Spleen (tissue), 13 donors: ENCODE measurements at places on chromosomes 2 and 18.

DNA sequence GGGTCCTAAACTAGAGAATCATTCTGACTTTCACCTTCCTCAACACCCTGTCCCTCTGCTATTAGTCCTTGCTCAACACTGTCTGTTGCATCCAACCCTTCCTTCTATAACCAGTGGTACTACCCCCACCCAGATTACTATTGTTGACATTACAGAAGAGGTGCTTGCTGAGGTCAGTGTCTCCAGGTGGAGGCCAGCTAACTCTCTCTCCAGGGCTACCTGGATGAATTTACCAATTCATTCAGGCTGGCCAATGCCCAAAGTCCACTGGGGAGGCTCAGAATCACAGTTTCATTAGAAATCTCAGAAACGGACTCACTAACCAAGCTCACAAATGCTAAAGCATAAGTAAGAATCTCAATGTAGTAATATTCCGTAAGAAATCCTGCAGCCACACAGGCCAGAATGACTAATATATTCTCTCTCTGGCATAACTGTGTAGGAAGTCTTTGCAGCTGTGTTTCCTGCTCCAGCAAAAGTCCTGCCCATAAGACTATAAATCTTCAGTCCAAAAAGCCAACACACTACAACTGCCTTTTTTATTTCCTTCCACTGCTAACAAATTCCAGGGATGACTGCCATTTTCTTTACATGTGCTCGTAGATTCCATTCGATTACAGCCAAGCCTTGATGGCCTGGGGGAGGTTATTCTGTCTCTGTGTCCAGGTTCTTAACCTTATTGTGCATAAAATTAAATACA is 10.0 kb upstream of the TTR start:
- no peak for DNase-seq

DNA sequence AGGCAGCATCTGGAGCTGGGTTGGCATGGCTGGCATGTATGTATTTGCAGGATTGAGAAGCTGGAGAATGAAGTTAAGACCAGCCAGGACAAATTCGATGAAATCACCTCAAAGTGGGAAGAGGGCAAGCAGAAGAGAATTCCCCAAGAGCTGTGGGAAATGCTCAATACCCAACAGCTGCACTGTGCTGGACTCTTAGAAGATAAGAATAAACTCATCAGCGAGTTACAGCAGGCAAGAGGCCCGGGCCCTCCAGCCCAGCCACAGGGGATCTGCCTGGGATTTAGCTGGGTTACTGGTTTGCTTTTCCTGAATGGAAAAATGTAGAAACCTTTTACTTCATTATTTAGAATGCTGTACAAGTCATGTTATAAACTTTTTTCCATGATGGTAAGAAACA is 22.5 kb downstream of the DRC1 start:
- no peak for DNase-seq

DNA sequence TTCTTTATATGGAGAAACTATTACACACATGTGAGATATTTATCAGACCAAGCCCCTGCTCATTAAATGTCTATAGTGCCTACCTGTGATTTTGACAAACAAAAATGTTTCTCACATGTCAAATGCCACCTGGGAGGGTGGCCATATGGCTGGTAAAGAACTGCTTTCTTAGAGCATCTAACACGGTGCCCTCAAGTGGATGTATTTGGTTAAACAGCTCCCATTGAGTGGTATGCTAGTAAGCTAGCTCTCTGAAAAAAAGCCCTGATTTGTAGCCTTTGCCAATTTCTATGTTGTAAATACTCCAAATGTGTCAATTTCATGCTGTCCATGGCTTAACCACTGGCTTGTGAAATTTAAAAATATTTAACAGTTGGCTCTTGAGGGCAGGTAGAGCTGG is 94.6 kb downstream of the PMAIP1 start:
- no peak for DNase-seq

DNA sequence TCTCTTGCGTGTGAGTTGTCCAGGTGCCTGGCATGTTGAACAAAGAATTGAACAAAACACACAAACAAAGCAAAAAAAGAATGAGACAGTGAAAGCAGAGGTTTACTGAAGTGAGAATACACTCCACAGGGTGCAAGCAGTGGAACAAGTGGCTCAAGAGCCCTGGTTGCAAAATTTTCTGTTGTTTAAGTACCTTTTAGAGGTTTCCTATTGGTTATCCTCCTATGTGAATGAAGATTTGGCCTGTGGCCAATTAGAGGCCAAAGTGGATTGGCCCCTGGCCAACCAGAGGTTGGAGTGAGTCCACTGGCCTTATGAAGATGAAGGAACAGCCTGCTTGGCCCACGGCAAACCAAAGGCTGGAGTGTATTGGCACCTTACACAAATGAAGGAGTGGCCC is 1188.5 kb upstream of the NRXN1 start:
- DNase-seq = no peak

- DNase-seq = no peak
Observed at GRCh38 chr2:221581986-221582385, 9.9 kb upstream of the EPHA4 start.

DNA sequence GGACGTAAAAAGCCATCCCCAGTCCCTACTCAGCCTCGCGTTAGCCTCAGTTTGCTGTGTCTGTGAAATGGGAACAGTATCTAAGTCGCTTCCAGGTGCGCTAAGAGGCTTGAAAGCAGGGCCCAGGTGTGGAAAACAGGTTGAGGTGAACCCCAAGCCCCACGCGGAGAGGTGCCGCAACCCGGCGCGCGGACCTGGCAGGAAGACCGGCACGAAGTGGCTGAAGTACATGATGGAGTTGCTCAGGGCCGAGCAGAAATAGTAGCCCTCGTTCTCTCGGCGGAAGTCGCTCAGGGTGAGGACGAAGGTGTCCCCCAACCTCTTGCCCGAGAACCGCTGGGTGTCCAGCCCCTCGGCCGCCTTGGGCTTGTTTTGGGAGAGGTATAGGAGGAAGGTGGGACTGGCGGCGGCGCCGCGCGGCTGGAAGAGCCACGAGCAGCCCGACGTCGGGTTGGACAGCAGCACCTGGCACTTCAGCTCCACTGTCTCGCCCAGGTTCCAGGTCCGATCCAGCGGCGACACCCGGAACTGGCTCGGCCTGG is 508 bp downstream of the CD8A start:
- DNase-seq = peak; percentile 79

DNA sequence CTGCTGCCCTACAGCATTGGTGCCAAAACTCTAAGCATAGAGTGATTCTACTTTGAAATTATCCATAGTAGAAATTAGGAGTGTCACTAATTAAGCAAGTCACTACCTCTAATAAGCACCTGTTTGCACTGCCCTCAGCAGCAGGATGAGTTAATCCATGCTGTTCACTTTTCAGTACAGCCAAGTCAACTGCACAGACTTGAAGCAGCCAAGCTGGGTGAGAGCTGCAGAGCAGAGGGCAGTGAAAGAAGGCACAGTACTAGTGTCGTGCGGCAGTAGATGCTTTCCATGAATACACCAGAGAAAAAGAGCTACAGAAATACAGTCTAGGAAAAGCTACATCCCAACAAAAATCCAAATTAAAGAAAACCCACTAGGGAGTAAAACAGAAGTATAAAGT is 98.6 kb downstream of the RAPH1 start:
- DNase-seq = no peak

- DNase-seq = no peak
Observed at GRCh38 chr2:66895206-66895605, 460.3 kb downstream of the MEIS1 start.

GRCh38 chr2:207239754-207240494 is 74.2 kb upstream of the KLF7 start:
- DNase-seq = no peak

DNA sequence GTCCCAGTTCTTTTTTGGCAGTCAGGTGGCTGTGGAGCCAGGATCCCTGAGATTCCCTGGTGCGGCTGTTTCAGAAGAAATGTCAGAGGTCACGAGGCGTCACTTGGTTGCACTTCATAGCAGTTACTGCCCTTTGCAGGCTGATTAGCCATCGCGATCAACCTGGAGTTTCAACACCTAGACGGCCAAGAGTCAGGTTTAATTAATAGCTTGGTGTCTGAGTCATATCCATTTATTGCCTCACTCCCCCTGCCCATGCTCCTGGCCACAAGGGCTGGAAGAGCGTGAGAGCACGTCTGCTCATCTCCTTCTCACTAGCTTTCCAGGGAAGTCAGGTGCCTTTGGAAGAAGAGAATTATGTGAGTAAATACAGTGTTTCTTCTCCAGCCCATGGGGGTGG is 552.3 kb downstream of the TSN start:
- no peak for DNase-seq

DNA sequence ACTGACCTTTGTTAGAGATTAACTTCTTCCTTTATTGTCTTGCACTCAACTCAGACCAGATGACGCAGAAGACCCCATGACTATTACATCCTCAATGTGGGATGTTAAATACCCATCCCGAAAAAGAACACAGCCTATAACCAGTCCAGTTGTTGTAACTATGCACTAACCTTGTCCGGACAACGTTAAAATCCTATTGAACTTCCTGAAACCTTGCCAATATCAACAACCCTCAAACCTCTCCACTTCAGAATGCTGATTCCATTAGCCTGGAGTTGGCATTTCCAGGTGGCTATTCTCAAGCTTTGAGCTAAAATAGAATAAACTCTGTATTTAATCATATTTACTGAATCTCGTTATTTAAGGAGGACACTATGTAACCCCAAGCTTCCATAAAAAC is 13.6 kb downstream of the NMS start:
- DNase-seq = no peak

DNA sequence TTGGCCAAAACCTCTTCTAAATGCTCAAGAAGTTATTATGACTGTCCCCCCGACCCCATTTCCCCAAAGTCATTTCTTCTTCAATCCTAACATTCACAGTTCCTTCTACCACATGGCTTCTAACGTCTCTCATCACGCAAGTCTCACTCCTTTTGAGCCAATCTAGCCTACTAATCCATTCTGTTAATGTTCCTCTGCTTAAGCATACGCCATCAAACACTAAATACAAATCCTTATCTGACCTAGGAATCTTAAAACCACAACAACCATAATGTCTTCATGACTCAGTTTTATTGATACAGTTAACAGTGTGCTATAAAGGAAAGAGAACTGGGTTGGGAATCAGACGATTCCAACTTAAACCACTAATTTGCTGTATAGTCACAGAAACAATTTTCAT is 23.9 kb downstream of the HNRNPLL start:
- no peak for DNase-seq

GRCh38 chr2:169528271-169528701 is 18.8 kb downstream of the KLHL41 start:
- DNase-seq = peak; percentile 81

- DNase-seq = no peak
Observed at GRCh38 chr18:23809415-23809814, 120.2 kb downstream of the LAMA3 start.

GRCh38 chr2:143960177-143960576 is 559.7 kb downstream of the ZEB2 start:
- no peak for DNase-seq

GRCh38 chr2:174617718-174618117 is 20.1 kb upstream of the WIPF1 start:
- DNase-seq = no peak

- DNase-seq = no peak
Observed at GRCh38 chr2:154696369-154696768, 2.1 kb upstream of the KCNJ3 start.

GRCh38 chr2:27320958-27321543 is 1.8 kb downstream of the MPV17 start:
- no peak for DNase-seq

DNA sequence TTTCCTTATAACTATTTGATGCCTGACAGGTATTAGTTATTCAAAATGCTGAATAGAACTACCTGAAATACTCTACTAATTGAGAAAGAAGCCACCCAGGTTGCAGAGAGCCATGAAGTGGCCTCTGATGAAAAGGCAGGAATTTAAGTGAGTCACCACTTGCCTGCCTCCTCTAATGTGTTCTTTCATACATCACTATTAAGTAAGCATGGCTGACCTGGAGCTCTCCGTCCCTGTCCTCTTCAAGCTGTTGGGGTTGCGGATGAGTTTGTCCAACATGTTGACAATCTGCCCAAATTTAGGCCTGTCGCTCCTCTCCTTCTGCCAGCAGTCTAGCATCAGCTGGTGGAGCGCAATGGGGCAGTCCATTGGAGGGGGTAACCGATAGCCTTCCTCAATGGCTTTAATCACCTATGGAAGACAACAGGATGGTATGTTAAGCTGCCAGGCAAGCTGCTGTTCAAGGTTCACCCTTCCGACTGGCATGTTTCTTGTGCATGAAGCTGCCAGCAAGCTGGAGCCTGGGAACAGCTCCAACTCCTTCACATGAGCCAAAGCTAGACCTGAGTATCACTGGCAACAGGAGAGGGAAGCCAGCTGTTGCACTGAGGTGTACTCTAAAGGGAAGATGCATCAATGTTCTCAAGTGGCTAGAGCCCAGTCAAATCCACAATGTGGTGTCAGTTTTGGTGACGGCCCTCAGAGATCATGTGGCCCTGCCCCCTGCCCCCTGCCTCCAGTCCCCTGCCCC is 142.2 kb downstream of the EPHA4 start:
- no peak for DNase-seq

- DNase-seq = no peak
Observed at GRCh38 chr2:190575263-190575662, 40.7 kb upstream of the NEMP2 start.

DNA sequence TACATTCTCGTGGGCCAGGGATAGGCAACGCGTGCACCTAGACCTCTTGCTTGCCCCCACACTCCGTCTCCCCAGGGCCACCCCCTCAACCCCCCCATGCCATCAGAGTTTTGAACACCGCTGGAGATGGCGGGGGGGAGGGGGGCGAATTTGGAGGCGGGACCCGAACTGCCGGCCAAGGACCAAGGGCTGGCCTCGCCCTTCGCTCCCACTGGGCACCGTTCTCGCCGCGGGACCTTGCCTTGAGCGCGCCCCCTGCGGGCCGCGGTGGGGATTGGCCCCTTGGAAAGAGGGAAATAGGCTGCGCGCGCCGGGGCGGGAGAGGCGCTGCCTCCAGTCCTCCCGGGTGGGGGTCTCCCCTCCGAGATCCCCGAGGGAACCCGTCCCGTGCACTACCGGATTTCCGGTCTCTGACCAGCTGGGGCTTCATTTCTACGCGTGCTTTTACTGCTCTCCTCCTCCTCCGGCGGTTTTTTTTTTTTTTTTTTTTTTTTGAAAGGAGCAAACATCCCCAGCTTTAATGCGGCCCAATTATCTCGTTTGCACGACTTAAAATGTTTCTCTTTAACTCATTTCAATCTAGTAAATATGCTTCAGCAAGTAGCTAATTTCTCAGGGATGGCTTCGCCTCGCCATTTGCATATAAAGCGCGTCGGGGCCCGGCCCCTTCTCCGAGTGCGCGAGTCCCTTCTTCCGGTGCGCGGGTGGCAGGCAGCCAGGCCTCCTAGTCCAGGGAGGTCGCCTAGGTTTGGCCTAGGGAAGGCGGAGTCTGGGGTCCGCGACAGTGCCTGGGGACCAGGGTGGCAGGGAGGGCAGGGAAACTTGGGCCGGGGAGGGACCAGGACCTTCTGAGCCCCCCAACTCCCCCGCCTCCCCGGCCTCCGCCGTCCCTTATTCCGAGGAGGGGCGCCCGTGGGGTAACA is 10.0 kb upstream of the GBX2 start:
- no peak for DNase-seq

- no peak for DNase-seq
Observed at GRCh38 chr18:67589325-67589724, 72.8 kb upstream of the DSEL start.

- DNase-seq = no peak
Observed at GRCh38 chr18:10213526-10213925, 240.9 kb upstream of the APCDD1 start.

- no peak for DNase-seq
Observed at GRCh38 chr18:49893036-49893435, 79.7 kb upstream of the ACAA2 start.

GRCh38 chr2:185456517-185456916 is 282.1 kb upstream of the FSIP2 start:
- no peak for DNase-seq

GRCh38 chr2:152466041-152466440 is 131.1 kb downstream of the FMNL2 start:
- no peak for DNase-seq

GRCh38 chr18:58556331-58557007 is 72.4 kb downstream of the ALPK2 start:
- DNase-seq = no peak
